ENCODE measurements at places on chromosomes 2 and 18.

GRCh38 chr2:7444626-7445025 lies 527.4 kb downstream of the RNF144A start:
- no peak for DNase-seq

DNA sequence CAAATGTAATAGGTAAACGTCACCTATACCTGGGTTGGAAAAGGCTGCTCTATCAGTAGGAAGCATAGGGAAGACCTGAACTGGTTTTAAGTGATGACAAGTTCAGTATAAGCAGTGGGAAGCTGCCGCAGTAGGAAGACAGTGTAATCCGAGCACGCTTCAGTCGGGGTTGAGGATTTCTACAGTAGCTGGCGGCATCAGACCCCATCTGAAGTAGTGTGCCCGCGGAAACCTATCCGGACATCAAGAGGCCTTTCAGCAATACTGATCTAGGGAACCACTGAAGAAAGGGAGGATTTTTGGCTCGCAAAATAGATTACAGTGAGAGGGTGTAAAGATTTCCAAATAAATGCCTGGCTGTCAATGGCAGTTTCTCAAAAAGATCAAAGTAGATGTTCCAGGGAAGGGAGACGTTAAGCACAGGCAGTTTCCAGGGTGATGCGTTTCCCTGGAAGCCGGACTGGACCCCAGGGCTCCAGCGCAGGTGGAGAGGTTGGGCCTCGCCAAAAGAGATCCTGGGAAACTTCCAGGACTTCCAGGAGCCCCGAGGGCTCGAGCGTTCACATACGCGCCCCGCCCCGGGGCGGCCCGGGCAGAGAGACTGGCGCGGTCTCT lies 5.3 kb downstream of the LOXL3 start:
- no peak for DNase-seq

DNA sequence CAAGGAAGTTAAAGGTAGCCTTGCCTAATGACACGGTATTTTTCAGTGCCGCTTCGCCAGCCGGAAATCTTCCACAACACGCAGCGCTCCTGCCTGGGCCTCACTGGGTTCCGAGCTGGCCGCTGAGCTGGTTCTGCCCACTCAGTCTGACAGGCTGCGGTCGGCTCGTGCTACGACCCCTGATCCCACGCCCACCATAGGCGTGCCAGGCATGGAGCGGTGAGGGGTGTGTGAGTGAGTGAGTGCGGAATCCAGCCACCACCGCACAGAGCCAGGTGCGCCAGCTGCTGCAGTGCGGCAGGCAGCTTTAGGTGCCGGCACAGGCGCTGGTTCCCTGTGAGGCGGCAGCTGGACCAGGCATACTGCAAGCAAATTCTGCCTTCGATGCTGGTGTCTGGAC lies 407.9 kb downstream of the DCC start:
- DNase-seq = no peak

GRCh38 chr2:237715459-237715947 lies 83.1 kb upstream of the RBM44 start:
- DNase-seq = peak; percentile 34

GRCh38 chr2:44246436-44246835 lies 28.8 kb upstream of the SLC3A1 start:
- no peak for DNase-seq

DNA sequence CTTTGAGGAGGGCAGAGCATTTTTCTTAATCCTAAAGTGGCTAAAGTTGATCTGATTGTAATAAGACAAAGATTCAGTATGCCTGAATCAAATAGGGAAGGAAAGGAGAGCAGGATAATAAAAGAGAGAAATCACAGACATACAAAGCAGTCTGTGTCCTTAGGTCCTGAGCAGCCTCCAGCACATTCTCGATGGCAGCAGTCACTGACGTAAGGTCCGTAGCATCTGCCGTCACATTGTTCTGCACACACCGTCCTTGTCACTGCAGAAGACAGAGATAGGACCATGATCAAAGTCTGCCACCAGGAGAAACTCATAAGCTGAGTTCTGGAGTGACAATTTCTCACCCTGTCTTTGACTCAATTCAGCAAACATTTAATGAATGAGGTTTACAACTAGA lies 813.7 kb downstream of the ERBB4 start:
- no peak for DNase-seq

DNA sequence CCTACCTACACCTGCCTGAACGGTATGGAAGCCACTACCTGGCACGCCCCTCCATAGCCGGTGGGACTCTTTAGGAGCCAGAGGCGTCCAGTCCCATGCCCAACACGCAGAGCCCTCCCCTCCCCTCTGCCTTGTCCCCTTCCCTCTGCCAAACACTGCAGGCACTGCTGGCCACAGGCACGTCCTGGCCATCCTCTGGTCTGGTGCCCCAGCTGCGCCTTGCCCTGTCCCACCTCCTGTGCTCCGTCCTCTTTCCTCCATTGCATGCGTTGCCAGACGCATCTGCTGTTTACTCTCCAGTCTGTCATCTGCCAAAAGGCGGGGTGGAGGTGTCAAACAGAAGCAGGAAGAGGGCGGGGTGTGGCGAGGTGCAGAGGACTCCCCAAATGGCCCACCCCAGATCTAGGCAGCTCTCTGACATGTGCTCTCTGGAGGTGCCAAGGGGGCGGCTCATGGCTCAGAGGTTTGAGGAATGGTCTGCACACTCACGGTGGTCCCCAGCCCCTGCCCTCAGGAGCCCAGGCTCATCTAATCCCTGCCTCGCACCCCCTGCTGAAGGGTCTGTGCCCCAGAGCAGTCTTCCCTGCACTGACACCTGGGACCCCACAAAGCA lies 45.1 kb downstream of the HS6ST1 start:
- DNase-seq = peak; percentile 63

DNA sequence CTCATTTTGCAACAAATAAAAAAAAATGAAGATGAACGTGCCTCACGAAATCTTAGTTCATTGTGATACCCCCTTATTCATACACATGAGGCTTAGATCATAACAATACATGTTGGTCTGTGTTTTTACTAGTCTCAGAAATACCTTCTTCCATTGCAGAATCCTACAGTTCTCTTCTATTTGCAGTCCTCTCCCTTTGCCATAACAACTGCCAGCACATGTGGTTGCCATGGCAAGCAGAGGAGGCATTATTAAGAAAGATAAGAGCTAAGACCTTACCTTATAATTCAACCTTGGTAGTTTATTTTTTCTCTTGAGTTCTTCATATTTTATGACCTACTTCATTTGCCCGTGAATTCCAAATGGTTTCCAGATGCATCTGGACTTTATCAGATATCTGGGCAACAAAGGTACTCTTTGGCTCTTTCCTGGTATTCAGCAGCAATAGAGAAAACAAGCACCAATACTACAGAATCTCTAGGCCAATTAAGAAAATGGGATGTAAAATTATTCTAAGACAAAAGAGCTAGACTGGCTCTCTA lies 524.0 kb downstream of the CMPK2 start:
- no peak for DNase-seq

- DNase-seq = no peak
Measured at GRCh38 chr2:199869653-199870052, 18.7 kb upstream of the FTCDNL1 start.

DNA sequence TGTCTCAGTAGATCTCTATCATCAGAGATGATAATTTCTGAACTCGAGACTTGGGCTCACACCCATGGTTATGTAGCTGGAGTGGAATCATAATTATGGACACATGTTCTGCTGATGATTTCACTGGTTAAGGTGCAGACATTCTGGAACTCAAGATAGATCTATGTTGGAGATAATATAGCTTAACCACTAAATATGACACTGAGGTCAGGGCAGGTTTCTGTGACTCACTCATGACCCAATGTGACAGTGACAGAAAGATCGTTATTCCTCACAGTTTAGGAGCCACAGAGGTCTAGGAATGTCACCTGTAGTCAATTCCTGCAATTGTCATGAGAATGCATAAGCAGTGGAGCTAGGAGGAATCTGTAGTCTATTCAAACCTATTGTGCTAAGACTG lies 828.6 kb downstream of the TRIB2 start:
- no peak for DNase-seq

DNA sequence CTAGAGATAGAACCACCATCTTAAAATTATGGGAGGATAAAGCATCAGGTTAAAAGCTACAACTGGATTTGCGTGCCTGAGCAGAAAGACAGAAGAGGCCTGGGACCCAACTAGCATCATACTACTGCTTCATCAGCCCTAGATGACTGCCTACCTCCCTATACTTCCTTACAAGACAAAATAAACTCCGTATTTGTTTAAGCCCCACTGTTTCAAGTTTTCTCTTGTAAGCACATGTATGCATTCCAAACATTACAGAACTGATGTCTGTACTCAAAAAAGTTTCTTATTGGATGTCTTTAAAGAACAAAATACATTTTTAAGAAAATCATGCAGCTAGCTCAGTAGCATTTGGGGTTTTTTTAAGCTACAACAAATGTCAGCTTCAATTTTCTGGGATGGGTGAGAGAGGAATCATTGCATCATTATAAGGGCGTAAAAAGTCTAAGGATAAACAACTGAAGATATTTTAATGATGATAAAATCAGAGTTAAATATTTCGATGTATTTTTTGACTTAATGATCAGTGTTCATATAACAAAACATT lies 213.1 kb downstream of the EXOC6B start:
- no peak for DNase-seq

DNA sequence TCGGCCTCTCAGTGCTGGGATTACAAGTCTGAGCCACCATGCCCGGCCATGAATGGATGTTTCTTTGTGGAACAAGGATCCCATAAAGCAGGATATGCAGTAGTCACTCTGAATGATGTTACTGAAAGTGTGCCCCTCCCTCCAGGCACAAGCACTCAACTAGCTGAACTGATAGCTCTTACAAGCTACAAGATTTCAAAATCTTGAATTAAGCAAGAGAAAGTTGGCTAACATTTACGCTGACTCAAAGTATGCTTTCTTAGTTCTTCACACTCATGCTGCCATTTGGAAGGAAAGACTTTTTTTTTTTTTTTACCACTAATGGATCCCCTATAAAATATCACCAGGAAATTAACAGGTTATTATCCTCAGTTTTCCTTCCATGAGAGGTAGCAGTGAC lies 549.0 kb upstream of the PKDCC start:
- no peak for DNase-seq

DNA sequence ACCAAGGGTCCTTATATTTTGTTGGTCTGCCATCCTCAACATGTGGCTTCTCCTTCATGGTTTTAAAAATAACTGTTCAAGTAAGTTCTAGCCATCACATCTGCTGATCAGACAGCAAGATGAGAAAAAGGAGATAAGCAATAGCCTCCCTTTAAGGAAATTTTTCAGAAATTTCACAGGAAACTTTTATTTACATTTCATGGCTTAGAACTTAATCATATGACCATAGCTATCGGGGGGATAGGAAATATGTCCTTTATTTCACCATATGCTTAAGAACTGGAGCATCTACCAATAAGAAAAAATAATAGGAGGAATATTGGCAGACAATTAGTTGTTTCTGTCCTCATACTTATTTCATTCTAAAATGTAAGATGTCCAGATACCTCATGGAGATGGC lies 16.2 kb downstream of the ATF2 start:
- DNase-seq = no peak

DNA sequence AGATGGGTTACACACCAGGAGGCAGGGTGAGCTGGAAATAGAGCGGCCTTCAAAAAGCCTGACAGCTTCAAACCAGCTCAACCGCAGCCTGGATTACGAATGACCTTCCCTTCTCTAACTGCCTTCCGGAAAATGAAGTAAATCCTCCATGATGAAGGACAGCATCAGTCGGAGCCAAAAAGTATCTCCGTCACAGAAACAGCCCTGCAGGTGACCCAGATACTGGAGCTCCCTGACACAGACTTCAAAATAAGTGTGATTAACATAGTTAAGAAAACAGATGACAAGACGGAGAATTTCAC lies 10.3 kb upstream of the CIB4 start:
- no peak for DNase-seq

DNA sequence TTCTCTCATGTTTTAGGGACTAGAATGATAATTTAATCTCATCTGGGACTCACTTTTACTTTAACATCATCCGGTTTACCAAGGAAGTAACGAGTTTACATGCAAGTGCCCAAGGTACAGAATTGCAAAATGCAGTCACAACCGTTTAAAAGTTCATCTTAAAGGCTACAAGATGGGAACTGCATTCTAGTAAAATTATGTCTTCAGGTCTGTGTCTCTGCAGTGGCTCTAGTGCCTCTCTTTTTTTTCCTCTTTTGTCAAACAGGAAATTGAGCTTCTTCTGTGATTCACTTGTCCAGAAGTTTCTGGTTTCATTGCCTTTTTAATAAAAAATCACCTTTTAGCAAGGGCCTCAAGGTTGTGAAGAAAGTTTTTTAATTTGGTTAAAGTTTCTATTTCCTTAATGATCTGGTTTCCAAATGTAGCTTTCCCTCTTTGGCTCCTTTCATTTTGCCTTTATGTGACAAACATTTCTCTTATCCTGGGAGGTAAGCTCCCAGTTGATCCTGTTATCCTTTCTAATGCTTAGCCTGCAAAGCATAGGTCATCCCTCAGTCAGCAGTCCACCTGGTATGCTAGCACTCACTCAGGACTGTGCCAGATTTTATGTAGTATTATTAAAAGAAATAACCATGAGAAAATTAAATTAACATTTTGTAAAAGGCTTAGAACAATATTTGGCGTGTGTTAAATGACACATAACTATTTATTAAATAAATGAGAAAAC lies 2.4 kb downstream of the GLS start:
- no peak for DNase-seq

- DNase-seq = no peak
Measured at GRCh38 chr2:10655074-10655473, 34.7 kb downstream of the NOL10 start.
